ENCODE measurements at places on chromosomes 3 and 15.

DNA sequence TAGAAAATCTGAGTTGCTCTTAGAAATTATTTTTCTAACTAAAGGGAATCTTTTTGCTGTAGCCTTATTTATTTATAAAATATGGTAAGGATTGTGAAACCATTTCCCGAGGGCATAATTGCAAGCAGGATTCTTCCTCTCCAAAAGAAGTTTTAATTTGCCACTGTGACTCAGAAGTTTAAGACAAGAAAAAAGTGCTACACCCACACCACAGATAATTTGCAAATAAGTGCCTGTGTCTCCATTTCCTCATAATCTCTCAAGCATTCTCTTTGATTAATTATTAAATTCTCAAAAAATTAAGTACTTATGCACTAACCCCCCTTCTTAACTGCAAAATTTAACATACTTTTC lies 43.6 kb downstream of the RASA2 start:
- no peak for DNase-seq

- DNase-seq: no peak
Measured at GRCh38 chr3:183775781-183776180, 49.6 kb downstream of the MAP6D1 start.

- DNase-seq: no peak
Measured at GRCh38 chr3:46955801-46956259, 20.7 kb downstream of the CCDC12 start.

DNA sequence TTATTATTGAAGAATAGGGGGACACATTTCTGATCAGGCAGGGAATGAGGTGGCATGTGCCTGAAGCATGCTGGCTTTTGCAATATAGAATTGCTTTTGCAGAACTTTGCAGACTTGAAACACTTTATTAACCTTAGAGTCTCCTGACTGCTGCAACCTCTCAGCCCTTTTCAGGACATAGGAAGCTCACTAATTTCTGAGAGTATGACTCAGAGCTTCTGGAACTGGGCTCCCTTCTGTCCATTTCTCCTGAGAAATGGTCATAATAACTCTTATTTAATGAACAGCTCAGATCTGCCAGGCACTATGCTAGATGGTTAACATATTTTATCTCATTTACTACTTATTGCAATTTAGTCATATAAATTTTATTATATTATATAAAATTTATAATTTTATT lies 38.6 kb upstream of the DGKG start:
- DNase-seq: no peak

DNA sequence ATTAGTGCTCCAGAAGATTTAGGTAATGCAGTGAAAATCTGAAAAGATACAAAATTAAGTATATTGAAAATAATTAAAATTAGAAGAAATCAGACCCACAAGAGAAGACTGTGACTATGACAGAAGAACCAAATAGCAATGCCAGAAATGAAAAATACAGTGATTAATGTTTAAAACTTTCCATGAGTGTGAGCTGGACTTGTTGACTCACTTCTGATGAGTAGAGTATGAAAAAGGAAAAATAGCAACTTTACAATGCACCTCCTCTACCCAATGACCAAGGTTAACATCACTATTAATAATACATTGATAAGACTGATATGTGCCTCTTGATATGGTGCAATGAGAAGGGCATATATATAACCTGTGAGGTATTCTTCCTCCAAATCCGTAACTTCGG lies 39.3 kb upstream of the SLC22A13 start:
- no peak for DNase-seq
